MM.1S (cell line): ENCODE measurements at places on chromosomes 11 and 22.

GRCh38 chr11:86183694-86184093 is 60.9 kb upstream of the EED start:
- DNase-seq = peak; percentile 31

- no peak for DNase-seq
Measured at GRCh38 chr22:43854121-43854785, 8.1 kb downstream of the SULT4A1 start.

DNA sequence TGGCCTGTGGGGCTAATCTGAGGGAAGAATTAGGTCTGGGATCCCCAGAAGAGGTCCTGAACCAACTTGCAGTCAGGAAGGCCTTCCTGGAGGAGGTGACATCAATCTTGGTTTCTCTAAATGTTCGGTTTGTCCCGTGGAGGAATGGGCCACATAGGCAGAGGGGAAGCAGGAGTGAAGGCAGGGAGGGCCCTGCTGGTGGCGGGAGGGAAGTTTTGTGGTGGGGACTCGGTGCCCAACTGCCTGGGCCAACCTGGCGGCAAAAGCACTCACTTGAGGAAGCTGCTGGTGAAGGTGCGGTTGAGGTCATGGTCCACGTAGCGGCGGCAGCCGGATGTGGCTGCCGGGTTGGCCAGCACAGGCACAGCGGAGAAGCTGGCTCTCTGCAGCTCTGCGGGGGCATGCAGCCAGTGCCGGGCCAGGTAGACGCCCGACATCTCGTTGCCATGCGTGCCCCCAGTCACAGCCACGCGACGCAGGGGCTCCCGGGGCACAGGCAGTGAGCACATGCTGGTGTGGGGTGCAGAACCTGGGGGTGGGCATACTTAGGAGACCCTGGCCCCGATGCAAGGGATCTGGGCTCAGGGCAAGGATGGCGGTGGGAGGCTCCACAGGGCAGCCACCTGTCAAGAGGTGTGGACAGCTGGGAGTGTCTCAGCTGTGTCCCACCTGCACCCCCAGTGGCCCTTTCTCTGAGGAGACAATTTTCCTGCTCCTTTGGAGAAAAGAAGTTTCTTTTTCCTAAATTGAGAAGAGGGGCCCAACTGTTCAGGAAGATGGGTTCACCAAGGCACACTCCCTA is 3.8 kb downstream of the ACY3 start:
- DNase-seq = peak; percentile 84

GRCh38 chr22:38653741-38654140 is 2.5 kb downstream of the FAM227A start:
- no peak for DNase-seq

DNA sequence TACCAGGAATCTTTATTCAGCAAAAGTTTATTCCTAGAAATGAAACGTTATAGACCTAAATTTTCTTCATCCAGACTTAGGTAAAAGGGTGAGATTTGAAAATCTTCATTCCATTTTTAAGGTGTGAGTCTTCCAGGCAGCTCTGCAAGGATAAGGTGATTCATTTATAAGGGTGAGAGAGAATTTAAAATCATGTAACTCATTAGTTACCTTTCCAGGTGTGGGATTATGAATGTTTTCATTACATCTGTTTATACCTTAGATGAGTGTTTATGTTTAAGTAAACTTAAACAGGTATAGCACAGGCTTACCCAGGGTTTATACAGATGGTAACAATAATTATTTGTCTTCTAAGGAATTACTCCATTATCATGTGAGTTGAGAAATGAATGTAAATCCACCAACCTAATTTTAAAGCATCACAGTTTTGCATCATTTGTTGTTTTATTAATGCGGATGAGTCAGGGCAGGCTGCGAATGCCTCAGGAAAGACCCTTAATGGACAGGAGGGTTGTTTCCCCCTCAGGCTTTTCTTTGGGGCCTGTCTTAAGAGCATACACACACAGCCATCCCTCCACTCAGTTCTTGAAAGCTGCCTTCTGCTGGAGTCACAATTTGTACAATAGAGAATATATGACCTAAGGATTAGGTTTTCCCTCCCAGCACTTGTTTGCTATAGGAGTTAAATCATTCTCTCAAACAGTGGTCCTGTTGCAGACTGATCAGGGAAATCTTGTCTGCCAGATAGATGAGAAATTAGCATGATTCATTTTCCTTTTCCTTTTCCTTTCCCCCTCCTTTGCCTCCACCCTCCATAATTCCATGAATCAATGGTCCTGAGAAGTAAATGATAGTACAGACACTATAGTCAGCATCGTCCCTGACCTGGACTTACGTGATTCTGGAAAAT is 3.0 kb downstream of the PRSS23 start:
- DNase-seq = no peak
